ENCODE measurements at places on chromosomes 11 and 22.

DNA sequence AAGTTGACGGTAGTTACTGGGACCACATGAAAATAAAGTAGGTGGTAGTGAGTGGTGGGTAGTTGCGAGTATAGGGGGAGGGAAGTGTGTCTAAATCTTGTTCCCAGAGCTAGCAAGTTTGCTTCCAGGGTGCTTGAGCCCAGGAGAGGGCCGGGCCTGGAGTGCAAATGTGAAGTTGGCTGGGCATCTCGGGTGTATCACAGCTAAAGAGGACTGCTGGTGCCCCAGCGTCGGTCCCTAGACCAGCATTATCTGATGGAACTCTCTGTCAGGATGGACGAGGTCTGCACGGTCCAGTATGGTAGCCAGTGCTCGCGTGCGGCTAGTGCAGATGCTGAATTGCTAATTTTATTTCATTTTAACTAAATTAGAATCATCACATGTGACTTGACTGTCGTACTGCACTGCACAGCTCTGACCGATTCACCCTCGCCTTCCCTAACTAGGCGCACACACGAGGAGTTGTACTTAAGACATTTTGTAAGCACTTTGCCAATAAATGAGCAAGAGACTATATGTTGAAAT, 75.4 kb downstream of the ARHGAP8 start:
- no peak for DNase-seq

GRCh38 chr22:44381761-44382115, 69.0 kb upstream of the SHISAL1 start:
- DNase-seq: no peak

GRCh38 chr11:126109941-126110731, 47.5 kb upstream of the CDON start:
- no peak for DNase-seq

DNA sequence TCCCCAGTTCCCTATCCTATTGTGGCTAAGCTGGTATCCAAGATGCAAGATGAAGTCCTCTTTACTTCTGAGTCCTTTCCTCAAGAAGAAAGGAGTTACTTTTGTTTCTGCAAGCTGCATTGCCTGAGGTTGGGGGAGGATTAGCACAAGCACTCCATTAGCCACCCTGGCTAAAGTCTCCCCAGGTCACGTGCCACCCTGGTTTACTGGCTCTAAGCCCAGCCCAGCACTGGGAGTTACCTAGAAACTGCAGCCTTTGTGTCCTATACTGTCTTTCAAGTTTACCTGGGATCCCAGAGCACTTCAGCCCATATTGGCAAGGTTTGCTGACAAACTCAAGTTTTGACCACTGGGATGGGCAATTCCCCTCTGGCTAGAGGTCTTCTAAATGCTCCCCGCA, 78.4 kb upstream of the DBX1 start:
- no peak for DNase-seq

DNA sequence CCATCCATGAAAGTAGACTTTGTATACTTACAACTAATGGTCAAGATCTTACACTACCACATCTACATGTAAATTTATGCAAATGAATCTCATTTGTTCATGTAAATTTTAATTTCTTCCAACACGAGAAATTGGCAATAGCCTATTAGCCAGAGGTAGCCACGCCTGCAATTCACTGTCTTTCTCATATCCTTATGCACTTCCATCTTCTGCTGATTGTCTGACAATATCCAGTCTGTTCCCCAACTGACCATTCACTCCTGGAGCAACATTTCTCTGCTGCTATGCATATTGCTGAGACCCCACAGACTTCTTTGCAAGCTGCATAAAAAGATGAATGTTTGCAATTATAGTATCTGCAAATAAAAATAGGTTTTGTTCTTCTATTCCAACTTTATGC, 2.5 kb downstream of the NNMT start:
- DNase-seq: no peak

- no peak for DNase-seq
Observed at GRCh38 chr11:103279821-103280220, 170.6 kb downstream of the DYNC2H1 start.

GRCh38 chr11:68002938-68003845, 705 bp downstream of the UNC93B1 start:
- DNase-seq: peak; percentile 89

DNA sequence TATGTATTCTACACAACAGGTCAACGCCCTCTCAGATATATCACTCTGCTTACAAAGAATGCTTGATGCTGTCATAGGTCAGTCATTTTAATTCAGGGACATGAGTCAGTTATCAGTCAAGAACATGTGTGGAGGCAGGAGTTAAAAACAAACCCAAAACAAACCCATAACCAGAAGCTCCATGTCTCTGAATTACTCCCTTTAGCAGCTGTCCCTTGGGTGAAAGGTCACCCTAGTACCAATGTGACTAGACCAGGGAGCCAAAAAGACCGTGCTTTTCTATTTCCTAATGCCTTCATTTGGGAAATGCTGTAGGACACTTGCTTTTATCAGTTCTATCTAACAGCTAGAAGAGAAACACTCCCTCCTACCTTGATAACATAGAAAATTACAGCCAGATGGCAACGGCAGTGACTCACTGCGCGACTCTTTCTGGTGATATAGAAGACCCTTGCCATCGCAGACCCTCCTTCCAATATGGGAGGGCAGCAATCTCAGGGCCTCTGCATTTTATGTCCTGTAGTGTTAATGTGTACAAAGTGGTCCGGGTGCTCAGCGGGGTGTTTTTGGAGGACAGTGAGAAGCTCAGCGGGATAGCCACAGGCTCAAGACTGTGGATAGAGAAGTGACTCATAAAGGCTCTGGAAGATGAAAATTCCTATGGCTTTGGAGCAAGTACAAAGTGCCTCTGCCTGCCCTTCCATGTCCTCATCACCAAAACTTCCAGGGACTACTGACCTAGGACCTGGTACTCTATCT, 24.8 kb downstream of the APOL5 start:
- DNase-seq: no peak

DNA sequence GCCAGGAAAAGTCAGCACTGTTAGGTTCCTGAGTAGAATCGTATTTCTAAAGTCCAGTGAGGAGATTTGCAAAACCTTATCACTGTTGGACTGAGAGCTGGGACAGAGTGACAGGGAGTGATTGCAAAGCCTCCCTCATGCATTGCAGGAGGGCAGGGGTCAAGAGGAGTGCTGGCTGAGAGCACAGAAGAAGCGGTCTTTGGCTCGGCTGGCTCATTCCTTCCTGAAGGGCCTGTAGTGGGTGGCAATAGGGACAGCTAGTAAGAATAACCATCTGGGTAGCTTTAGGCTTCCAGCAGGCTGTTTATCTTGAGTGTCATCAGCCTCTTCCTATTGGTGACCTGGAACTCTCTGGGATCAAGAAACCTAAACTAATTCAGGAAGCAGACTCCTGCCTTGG, 53.4 kb downstream of the CD44 start:
- DNase-seq: peak; percentile 13

DNA sequence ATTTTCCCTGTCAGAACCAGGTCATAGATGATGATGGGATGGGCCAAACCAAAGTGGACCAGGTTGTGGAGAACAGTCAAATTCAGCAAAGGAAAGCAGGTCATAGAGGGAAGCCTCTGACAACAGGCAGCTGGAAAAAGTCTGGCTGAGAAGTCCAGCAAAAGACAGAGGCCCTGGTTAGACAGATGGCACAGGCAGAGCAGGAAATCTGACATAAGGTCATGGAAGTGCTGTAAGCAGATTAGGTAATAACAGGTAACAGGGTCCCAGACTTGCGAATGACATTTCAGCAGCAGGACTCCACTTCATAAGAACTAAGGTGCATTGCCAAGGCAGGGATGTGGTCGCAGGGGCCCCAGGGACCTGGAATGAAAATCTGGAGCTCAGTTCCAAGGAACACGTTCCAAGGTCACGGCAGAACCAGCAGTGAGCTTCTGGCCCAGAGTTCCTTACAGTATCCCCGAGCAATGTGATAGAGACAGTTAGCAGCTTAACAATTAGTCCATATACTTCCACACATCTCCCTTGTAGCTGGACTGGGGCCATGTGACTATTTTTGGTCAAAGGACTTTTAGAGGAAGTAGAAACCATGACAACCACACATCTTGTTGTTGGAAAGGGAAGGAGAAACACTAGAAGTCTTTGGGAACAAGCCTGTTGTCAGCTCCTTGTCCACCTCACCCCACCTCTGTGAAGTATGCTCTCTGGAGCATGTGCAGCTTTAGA, 75.4 kb downstream of the ME3 start:
- no peak for DNase-seq

DNA sequence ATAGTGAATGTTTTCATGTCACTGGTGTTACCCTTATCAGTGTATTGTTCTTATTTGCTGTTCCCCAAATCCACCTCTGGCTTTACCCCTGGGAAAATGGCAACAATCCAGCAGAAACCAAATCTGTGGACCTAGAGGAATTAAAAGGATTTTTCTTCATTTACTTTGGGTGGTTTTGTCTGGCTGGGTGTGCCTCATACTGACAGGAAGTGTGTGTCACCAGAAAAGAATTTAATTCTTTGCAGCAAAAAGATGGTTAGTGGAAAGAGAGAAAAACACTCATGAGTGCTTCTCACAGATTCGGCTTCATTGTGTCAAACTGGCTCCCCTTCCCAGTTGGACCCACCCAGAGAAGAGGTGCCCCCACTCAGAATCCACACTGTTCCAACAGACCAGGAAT, 38.9 kb downstream of the FZD4 start:
- no peak for DNase-seq

DNA sequence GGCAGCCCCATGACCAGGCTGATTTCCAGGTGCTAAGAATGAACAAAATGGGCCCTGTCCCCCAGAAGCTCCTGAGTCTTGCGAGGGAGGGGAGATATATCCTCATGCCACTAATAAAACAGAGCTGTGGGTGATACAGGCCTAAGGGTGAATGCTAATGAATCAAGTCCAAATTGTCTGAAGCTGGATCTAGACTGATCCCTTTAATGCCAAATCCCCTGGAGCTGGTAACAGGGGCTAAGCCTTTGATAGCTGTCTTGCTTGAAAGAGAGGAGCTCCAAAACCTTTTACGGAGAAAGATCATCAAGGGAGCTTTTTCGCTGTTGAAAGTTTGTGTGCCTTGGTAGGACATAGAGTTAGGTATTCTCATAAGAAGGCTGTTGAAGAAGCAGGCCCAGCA, 79.7 kb downstream of the PPFIBP2 start:
- DNase-seq: no peak

- peak; percentile 97 for DNase-seq
Observed at GRCh38 chr11:69131644-69132300, 24.0 kb upstream of the SMIM38 start.

GRCh38 chr11:26777372-26777808, 55.5 kb upstream of the SLC5A12 start:
- no peak for DNase-seq

DNA sequence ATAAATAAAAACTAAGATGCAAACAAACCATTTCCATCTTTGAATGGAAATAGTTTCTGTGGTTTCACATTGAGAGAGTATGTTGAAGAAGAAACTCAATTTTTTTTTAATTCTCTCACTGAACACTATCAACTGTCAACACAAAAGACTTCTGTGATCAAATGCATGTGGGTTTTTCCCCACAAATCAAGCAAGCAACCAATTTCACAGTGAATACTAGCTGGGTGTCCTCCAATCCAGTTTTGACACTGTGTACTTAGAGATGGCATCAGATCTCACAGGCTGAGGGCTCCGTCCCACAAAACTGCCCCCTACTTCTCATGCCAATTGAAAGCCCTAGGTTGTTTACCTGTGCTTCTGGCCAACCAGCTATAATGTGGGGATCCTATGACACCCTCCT, 34.5 kb downstream of the CTSC start:
- no peak for DNase-seq

GRCh38 chr11:63985812-63986155, 454 bp upstream of the OTUB1 start:
- no peak for DNase-seq

GRCh38 chr11:36317992-36318391, 21.9 kb downstream of the PRR5L start:
- no peak for DNase-seq

DNA sequence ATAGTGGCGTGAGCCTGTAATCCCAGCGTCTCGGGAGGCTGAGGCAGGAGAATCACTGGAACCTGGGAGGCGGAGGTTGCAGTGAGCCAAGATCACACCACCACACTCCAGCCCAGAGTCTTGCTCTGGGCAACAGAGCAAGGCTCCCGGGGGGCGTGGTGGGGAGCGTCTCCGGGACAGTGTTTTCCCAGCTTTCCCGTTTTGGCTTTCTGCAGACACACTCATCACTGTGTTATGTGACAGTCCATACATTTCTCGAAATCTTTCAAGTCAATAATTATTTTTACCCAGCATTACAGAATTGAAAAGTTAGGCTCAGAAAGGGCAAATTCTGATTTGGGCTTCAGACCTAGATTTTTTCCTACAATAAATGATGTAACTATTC, 31.7 kb downstream of the NEAT1 start:
- DNase-seq: no peak

DNA sequence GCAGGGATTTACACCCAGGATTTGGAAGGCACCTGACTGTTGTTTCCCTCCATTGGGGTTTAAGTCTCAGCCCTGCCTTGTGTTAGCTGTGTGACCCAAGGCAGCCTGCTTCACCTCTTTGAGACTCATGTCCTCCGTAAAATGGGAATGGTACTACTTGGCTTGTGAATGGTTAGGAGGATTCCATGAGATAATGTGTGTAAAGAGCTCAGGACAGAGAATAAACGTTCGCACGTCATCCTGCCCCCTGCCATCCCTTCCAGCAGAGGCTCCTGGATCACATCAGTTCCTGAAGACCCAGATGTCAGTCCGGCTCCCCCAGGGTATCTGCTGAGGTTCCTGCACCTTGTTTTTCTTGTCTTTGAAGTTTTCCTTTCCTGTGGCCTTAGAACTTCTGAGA, 16.8 kb upstream of the ACCSL start:
- no peak for DNase-seq

DNA sequence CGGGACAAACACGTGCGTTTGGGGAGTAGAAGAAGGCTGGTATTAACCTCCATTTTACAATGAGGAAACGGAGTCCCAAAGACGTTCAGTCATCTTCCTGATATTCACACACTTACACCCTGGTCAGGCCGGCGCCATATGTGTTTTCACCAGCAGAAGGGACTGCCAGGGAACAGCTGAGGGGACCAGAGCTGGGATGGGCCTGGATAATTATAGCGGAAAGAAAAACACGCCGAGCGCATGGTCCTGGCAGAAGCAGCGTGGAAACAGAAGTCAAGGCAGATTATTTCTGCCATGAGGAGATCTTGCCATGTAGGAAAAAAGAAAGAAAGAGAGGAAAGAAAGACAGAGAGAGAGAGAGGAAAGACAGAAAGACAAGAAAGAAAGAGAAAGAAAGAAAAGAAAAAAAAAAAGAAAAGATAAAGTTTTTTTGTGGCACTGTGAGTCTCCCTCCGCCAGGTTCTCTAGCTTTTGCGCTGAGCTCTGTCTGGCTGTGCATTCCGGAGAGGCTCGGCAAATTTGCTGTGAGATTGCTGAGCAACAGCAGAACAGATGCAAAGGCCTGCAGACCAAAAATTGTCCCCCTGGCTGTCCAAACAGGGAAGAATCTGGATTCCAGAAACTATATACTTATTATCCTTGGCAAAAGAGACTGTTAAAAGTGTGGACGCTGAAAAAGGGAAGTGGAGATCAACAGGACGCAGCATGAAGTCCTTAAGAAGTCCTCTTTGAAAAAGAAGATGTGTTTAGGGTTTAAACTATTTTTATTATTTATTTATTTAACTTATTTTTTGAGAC, 1.3 kb upstream of the UCP2 start:
- DNase-seq: no peak
